ENCODE measurements at places on chromosomes 12 and 14. TPM values are rescaled to one million over a fixed set of nuclear protein-coding genes. Genes with fewer than 3 reads are reported as not detected.

ACOT6 gene
- not detected for polyA plus RNA-seq

- peaks cover 38% of the 10 kb centered on the region for H3K27me3 ChIP-seq
- DNase-seq = peak; percentile 53
- no peaks in the 10 kb centered on the region for H3K36me3 ChIP-seq
Observed at GRCh38 chr14:36069535-36069900, 107.0 kb downstream of the PTCSC3 start.

- H3K27me3 ChIP-seq = no peaks in the 10 kb centered on the region
- H3K4me3 ChIP-seq = no peak overlapping the region
- no peak for DNase-seq
Observed at GRCh38 chr14:87430810-87431209, 562.2 kb downstream of the GALC start.

GRCh38 chr12:1864867-1865266 lies 44.5 kb downstream of the LRTM2 start:
- H3K36me3 ChIP-seq = no peaks in the 10 kb centered on the region
- no peaks in the 10 kb centered on the region for H3K27me3 ChIP-seq
- no peak for DNase-seq
- H3K4me3 ChIP-seq = no peak overlapping the region
- no peak overlapping the region for H3K27ac ChIP-seq

GRCh38 chr12:50676756-50677155 lies 87.1 kb upstream of the ATF1 start:
- no peak overlapping the region for H3K4me3 ChIP-seq
- DNase-seq = no peak
- H3K4me1 ChIP-seq = no peaks in the 10 kb centered on the region
- H3K36me3 ChIP-seq = peaks cover 29% of the 10 kb centered on the region
- H3K27ac ChIP-seq = no peak overlapping the region

GRCh38 chr12:15788233-15789219 lies 662 bp downstream of the EPS8 start:
- no peaks in the 10 kb centered on the region for H3K27me3 ChIP-seq
- peaks cover 12% of the 10 kb centered on the region for H3K4me1 ChIP-seq
- DNase-seq = no peak
- peaks cover 6% of the 10 kb centered on the region for H3K36me3 ChIP-seq

- DNase-seq = no peak
- H3K27ac ChIP-seq = peak overlapping the region; percentile 23
- peak overlapping the region; percentile 19 for H3K4me3 ChIP-seq
- no peaks in the 10 kb centered on the region for H3K4me1 ChIP-seq
Observed at GRCh38 chr14:54881761-54882401, 20.7 kb downstream of the GCH1 start.
